Cardiac muscle cell (in vitro differentiated cells and primary cell): ENCODE measurements at places on chromosomes 5 and 9. TPM values are rescaled to one million over a fixed set of nuclear protein-coding genes. Genes with fewer than 3 reads are reported as not detected.

Gene OTULINL
- 0.95 and 2.2 TPM in 2 replicates for polyA plus RNA-seq

DNA sequence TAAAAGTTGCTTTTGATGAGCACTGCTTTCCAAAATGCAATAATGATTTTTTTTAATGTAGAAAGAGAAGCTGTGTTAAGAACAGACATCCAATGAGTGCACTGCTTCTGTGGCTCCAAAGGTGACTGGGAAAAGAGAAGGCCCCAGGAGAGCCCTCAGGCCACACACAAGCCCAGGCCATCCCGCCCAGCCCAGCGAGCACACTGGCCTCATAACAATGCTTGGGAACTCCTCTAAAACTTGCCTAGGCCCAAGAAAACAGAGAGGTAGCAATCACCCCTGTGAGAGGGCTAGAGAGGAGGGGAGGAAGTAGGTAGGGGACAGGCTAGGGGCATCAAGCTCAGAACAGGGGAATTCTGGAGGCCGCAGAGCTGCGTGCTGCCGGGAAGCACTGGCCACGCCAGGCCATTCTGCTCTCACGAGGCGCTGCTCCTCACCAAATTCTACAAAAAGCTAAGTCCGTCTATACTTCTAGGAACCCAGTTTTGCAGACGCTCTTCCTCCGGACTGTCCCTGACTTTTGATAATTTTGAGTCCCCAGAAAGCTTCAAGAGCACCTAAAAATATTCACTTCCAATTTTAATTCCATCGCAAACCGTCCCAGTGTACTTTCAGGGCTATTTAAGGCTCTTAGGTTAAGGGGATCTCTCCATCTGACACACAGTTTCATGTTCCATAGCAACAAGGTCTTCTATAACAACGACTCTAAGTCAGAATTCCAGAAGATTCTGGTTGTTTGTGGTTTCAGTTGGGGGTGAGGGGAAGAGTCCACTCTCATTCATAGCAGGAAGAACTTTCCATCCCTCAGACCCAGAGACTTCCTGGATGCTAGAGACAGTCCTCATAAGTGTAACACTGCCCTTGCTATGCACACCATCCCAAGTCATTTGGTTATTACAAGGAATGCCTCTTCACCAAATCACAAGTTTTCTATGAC is 51.0 kb downstream of the HABP4 start:
- H3K27ac ChIP-seq, result peak overlapping the region; percentile 81
- no peak overlapping the region for H3K4me3 ChIP-seq
- H3K27me3 ChIP-seq, result no peaks in the 10 kb centered on the region
- no peak for DNase-seq

- no peaks in the 10 kb centered on the region for H3K27me3 ChIP-seq
- no peaks in the 10 kb centered on the region for H3K36me3 ChIP-seq
- H3K4me3 ChIP-seq, result no peak overlapping the region
- H3K4me1 ChIP-seq, result no peaks in the 10 kb centered on the region
- no peak for DNase-seq
Measured at GRCh38 chr9:83511051-83511450, 27.1 kb downstream of the FRMD3 start.

Gene GALNT12
- 4.2 and 12.5 TPM in 2 replicates for polyA plus RNA-seq

DNA sequence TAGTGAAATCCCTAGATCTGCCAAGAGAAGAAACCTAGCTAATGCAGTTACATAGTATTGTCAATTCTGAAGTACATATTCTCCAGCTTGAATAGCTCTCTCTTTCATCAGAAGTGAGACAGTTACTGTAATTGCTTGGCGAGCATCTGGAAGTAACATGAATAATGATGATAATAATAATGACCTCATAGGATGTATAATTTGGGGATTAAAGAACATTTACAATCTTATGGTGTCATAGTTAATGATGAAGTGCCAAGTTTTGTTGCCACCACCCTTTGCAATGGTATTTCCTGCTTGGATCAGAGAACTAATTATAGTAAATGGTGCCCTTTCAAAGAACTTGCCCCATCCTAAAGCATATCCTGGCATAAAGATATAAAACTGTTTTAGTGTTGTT is 201.4 kb downstream of the ADAMTSL1 start:
- no peaks in the 10 kb centered on the region for H3K36me3 ChIP-seq
- no peak overlapping the region for H3K4me3 ChIP-seq
- H3K27ac ChIP-seq, result no peak overlapping the region

GRCh38 chr5:89758146-89758545 is 651.4 kb downstream of the CETN3 start:
- no peaks in the 10 kb centered on the region for H3K27me3 ChIP-seq
- DNase-seq, result no peak
- no peak overlapping the region for H3K27ac ChIP-seq

Gene ANKRD20A1
- 0.79 and 0.83 TPM in 2 replicates for polyA plus RNA-seq

Gene SPINK6
- polyA plus RNA-seq, result not detected in 2 replicates

GRCh38 chr9:85136507-85136906 is 467.0 kb downstream of the NTRK2 start:
- H3K27ac ChIP-seq, result no peak overlapping the region
- H3K4me3 ChIP-seq, result no peak overlapping the region
- H3K27me3 ChIP-seq, result no peaks in the 10 kb centered on the region

Gene THBS4
- 34.4 and 35.7 TPM in 2 replicates for polyA plus RNA-seq

DNA sequence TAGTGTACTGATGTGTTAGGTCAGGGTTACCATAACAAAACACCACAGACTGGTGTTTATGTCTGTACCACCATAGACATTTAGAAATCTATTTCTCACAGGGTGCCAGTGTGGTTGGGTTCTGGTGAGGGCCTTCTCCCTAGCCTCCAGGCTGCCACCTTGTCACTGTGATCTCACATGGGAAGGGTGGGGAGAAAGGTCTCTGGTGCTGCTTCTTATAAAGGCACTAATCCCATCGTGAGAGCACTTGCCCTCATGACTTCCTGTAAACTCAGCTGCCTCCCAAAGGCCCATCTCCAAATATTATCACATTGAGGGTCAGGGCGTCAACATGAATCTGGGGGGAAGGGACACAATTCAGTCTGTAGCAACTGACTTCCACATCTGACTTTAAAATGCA is 49.8 kb downstream of the PIK3R1 start:
- peaks cover 24% of the 10 kb centered on the region for H3K4me1 ChIP-seq
- no peaks in the 10 kb centered on the region for H3K27me3 ChIP-seq
- no peak overlapping the region for H3K4me3 ChIP-seq
- no peaks in the 10 kb centered on the region for H3K36me3 ChIP-seq
- DNase-seq, result no peak
- H3K27ac ChIP-seq, result peak overlapping the region; percentile 75

DNA sequence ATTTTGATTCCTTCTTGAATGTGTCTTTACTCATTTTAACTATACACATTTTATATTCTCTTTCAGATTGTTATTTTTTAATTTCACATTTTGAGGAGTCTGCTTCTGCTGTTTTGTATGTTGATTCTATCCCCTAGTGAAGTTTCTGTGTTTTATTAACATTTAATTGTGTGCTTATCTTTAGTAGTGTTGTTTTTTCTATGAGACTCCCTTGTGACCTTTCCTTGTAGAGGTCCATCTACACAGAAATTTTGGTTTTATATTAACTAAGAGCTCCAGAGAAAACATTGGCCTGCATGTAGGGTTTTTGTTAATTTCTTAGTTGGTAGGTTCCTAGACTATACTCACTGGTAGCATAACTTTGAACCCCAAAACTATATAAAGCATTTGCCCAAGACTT is 35.4 kb upstream of the IL13 start:
- H3K27me3 ChIP-seq, result no peaks in the 10 kb centered on the region
- DNase-seq, result no peak
- H3K4me1 ChIP-seq, result no peaks in the 10 kb centered on the region
- H3K27ac ChIP-seq, result no peak overlapping the region
- H3K36me3 ChIP-seq, result peaks cover 5% of the 10 kb centered on the region

Gene ZBED3
- 21.7 and 24.8 TPM in 2 replicates for polyA plus RNA-seq

GRCh38 chr9:135907006-135907430 is 328 bp downstream of the CAMSAP1 start:
- peak overlapping the region; percentile 73 for H3K4me3 ChIP-seq
- H3K4me1 ChIP-seq, result peaks cover 11% of the 10 kb centered on the region
- no peak overlapping the region for H3K27ac ChIP-seq
- peak; percentile 57 for DNase-seq
- no peaks in the 10 kb centered on the region for H3K36me3 ChIP-seq

- H3K27ac ChIP-seq, result no peak overlapping the region
- no peaks in the 10 kb centered on the region for H3K36me3 ChIP-seq
- no peak for DNase-seq
Measured at GRCh38 chr9:116144038-116144437, 9.6 kb upstream of the PAPPA start.

Gene SPATA24
- 12.8 and 29.0 TPM in 2 replicates for polyA plus RNA-seq

Gene KCNN2
- 13.5 and 17.6 TPM in 2 replicates for polyA plus RNA-seq

- peaks cover 15% of the 10 kb centered on the region for H3K4me1 ChIP-seq
- H3K27me3 ChIP-seq, result no peaks in the 10 kb centered on the region
- H3K27ac ChIP-seq, result no peak overlapping the region
- no peaks in the 10 kb centered on the region for H3K36me3 ChIP-seq
- DNase-seq, result no peak
- no peak overlapping the region for H3K4me3 ChIP-seq
Measured at GRCh38 chr5:53167836-53168235, 58.3 kb upstream of the MOCS2 start.

- H3K4me3 ChIP-seq, result no peak overlapping the region
- H3K27me3 ChIP-seq, result no peaks in the 10 kb centered on the region
- H3K36me3 ChIP-seq, result no peaks in the 10 kb centered on the region
- no peak for DNase-seq
Measured at GRCh38 chr5:179484761-179485160, 65.6 kb upstream of the RUFY1 start.

- H3K36me3 ChIP-seq, result peaks cover 6% of the 10 kb centered on the region
- no peak for DNase-seq
- H3K4me3 ChIP-seq, result peak overlapping the region; percentile 45
- peaks cover 7% of the 10 kb centered on the region for H3K4me1 ChIP-seq
- H3K27ac ChIP-seq, result peak overlapping the region; percentile 44
- H3K27me3 ChIP-seq, result no peaks in the 10 kb centered on the region
Measured at GRCh38 chr5:132556153-132556762, 519 bp upstream of the RAD50 start.

DNA sequence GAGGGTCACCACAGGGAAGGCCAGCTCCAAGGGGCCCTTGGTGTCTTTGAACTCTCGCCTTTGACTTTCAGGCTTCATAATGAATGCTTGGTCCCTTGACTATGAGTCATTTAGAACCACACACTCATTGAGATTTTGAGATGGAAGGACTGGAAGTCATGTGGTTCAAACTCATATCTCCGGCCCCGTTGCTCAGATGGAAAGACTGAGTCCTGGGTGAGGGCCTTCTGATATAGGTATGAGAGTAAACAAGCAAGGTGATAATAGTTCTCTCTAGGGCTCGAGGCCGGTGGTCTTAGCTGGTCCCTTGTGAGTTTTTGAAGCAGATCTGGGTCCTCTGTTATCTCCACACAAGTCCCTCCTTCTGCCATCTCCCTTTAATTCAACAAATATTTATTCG is 210.6 kb downstream of the PAX5 start:
- no peaks in the 10 kb centered on the region for H3K27me3 ChIP-seq
- H3K27ac ChIP-seq, result no peak overlapping the region
- H3K36me3 ChIP-seq, result no peaks in the 10 kb centered on the region
- H3K4me3 ChIP-seq, result no peak overlapping the region
- no peak for DNase-seq
- peaks cover 4% of the 10 kb centered on the region for H3K4me1 ChIP-seq

- no peaks in the 10 kb centered on the region for H3K36me3 ChIP-seq
- peaks cover 5% of the 10 kb centered on the region for H3K4me1 ChIP-seq
- no peak overlapping the region for H3K27ac ChIP-seq
Measured at GRCh38 chr5:64526734-64527439, 21.1 kb downstream of the RGS7BP start.

Gene CRHBP
- polyA plus RNA-seq, result 6.8 and 22.1 TPM in 2 replicates

Gene COL23A1
- polyA plus RNA-seq, result 28.9 and 47.0 TPM in 2 replicates

Gene PDE8B
- polyA plus RNA-seq, result 0.84 and 1.4 TPM in 2 replicates

DNA sequence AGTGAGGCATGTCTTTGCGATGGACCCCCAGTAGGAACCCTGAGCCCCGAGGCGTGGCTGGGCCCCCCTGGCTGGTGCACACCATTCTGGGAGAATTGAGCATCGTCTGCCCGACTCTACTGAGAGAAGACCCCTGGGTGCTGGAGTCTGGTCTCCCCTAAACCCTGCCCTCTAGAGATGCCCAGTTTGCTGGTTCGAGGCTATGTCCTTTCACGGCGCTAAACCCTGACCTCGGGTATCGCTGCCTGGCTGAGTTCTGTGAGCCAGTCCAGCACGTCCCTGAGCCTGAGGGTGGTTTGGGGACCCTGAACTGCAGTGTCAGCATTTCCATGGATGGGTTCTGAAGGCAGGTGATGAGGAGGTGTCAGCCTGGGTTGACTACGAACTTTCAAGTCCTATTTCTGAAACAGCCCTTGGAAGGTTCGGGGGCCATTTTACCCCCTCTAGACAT is 128.8 kb downstream of the RXRA start:
- no peak overlapping the region for H3K27ac ChIP-seq
- H3K36me3 ChIP-seq, result no peaks in the 10 kb centered on the region
- no peaks in the 10 kb centered on the region for H3K27me3 ChIP-seq
- H3K4me1 ChIP-seq, result peaks cover 15% of the 10 kb centered on the region
- H3K4me3 ChIP-seq, result no peak overlapping the region

Gene SLC1A1
- 0.92 and 2.4 TPM in 2 replicates for polyA plus RNA-seq

Gene IL13
- not detected in 2 replicates for polyA plus RNA-seq

DNA sequence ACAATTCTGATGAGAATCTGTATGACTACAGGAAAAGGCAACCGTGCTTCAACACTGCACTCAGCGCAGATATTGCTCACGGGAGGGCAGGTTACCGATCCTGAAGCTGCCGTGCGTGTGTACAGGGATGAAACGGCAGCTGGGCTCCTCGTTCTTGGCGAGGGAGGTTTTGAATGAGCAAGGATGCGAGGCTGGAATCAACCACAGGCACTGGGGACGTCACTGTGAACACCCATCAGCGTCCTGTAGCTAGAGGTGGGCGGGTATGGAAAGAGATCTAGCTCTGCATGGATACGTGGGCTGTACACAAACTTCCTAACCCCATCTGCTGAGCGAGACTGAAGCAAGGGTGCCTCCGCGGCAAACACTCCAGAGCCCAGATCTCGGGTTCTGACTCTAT is 84.3 kb upstream of the COL5A1 start:
- H3K4me3 ChIP-seq, result no peak overlapping the region
- H3K36me3 ChIP-seq, result no peaks in the 10 kb centered on the region
- no peak overlapping the region for H3K27ac ChIP-seq
- H3K4me1 ChIP-seq, result no peaks in the 10 kb centered on the region
- no peak for DNase-seq

DNA sequence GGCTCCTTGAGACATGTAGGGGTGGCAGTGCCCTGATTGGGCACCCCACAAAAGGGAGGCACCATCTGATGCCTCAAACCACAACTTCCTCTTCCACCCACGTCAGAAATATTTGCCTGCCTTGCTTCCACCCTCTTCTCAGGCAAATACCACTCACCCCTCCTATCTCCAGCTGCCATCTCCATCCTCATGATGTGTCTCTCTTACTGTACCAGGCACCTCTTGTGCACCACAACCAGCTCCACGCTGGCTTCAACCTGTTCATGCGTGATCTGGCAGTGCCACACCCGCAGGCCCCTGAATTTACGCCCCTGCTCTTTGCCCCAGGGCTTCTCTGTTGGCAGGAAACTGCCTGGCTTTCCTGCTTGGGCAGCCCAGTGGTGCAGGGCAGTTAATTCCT is 87.8 kb upstream of the HSPA9 start:
- peak overlapping the region; percentile 60 for H3K27ac ChIP-seq
- H3K4me3 ChIP-seq, result no peak overlapping the region
- no peaks in the 10 kb centered on the region for H3K36me3 ChIP-seq
- peaks cover 31% of the 10 kb centered on the region for H3K4me1 ChIP-seq

GRCh38 chr9:129143031-129143927 is 32.1 kb downstream of the PTPA start:
- no peak overlapping the region for H3K4me3 ChIP-seq
- H3K36me3 ChIP-seq, result peaks cover 10% of the 10 kb centered on the region
- H3K27ac ChIP-seq, result peak overlapping the region; percentile 99
- H3K4me1 ChIP-seq, result peaks cover 71% of the 10 kb centered on the region
- no peaks in the 10 kb centered on the region for H3K27me3 ChIP-seq

GRCh38 chr5:175652741-175653663 is 4.9 kb upstream of the HRH2 start:
- H3K27me3 ChIP-seq, result no peaks in the 10 kb centered on the region
- peaks cover 4% of the 10 kb centered on the region for H3K4me1 ChIP-seq
- DNase-seq, result no peak
- no peak overlapping the region for H3K27ac ChIP-seq

Gene FOXD4L5
- 0.20 TPM in 1 of 2 replicates, not detected in the other for polyA plus RNA-seq

Gene SPINK5
- 3.5 and 5.5 TPM in 2 replicates for polyA plus RNA-seq
